ENCODE measurements at places on chromosomes 7 and 10.

GRCh38 chr7:95246831-95247370 is 77.4 kb downstream of the PON1 start:
- DNase-seq, result peak; percentile 44

GRCh38 chr10:36114141-36114540 is 472.0 kb upstream of the FZD8 start:
- DNase-seq, result no peak

DNA sequence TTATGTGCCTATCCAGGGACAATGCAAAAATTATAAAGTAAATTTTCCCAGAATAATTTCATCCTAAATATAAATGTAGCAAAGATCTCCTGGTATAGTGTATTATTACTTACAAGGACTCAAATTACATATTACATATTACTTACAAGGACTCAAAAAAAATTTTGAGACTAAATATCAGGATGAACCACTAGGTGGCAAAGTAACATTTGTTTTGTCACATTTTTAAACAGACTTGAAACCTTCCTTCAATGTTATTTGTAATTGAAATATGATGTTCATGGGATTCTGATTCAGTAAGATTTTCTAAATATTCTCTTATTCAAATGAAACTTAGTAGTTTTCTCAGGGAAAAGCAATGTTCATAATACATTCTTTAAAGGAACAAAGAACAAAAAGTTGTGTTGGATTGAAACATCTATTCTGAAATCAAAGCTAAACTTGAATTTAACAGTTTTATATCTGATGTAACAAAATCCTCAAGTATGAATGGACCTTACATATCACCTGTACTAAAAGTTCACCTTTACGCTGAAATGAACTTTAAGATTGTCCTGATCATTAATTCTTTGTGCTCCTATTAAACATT is 74.3 kb upstream of the GNAI1 start:
- DNase-seq, result peak; percentile 45

- no peak for DNase-seq
Observed at GRCh38 chr7:132581431-132581830, 5.2 kb upstream of the PLXNA4 start.

DNA sequence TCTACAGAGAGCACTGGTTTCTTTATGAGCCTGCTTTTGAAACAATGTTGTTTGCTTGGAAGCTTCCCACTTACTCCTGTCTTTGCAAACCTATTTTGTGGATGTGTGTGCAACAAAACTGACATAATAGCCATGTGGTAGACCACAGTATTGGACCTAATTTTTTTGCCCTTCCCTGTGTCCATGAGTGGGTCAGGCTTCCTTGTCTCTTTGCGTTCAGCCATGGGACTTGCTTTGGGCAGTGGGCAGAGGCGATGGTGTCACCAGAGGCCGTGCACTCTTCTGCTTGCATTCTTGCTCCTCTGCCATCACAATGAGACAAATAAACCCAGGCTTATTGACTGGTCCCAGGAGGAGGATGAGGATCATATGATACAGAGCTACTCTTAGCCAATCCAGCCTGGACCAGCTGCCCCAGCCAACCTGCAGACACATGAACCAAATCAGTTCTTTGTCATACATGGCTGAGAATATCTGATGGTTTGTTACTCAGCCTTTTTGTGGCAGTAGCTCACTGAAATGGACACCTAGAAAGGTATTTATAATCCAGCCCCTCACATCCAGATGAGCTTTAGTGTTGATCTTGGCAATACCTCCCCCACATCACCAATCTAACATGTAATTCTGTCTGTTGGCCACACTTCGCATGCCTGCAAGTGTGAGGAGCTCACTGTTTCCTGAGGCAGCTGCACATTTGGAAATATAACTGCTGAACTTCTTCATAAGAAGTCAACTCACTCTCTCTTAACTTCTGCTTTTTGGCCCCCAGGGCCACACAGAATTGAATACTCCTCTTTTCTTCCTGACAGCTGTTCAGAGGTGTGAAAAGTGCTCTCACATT is 427.8 kb upstream of the ZMIZ1 start:
- DNase-seq, result no peak

DNA sequence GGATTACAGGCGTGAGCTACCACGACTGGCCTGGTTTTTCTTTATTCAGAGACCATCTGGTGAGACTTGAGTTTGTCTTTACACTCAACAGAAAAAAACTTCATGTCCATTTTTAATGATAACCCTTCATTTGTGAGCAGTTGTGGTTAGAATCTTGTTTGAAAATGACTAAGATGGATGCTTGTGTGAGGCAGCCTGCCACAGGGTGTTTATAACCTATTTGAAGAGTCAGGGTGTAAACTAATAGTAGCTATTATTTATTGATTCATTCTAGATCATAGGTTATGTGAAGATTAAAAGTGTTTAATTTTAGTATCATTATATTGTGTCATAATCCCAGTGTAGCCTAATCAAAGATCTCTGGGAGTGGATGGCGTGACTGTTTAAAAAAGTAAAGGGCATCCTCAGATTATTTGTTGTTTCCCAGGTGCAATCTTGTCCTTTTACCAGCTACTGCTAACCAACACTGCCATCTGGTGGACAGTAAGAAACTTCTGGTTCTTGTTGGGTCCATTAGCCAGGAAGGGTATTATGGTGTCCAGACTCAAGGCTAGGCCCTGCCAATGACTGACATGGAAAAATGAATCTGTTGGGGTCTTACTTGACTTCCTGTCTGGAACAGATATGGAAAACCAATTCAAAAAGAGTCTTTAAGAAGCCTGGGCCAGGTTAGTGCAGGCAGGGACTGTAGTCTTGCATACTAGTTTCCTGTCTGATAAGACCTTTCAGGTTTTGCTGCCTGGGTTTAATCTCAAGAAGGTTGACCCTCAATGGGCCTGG is 24.9 kb downstream of the NRBF2 start:
- DNase-seq, result peak; percentile 71

DNA sequence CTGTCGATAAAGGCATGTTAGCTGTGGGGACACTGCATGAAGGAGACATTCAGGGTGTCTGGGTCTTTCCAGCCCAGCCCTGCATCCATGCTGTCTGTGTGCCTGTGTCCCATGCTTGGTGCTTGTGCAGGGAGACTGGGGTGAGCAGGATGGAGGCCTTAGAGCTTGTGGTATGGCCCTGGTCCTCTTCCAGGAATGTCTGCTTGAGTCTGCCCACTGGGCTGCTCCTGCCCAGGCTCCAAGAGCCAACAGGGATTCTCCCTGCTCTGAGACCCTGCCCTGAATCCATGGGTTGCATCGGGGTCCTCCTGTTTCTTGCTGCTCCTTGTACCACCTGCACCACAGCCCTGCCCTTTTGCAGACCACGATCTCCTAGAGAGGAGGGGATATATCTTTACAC is 31.4 kb upstream of the ARHGAP22 start:
- DNase-seq, result no peak

GRCh38 chr10:63206576-63206975 is 73.4 kb downstream of the NRBF2 start:
- no peak for DNase-seq

DNA sequence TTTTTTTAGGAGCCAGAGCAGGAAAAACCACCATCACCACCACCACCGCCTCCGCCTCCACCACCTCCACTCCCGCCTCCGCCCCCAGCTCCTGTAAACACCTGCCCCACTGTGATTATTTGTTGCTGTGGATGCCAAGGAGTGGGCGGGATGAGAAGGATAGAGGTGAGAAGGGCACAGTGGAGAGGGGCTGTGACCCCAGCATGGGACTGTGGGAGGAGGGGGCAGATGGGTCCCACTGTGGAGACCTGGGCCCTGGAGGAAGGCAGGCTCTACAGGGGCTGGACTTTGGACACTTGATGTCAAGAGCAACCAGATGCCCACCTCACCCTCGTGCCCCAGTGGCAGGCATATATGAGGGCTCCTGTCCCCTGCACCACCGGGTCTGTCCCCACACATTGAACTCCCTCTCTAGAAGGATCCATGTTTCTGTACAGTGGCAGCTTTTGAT is 24.7 kb downstream of the ANTXRL start:
- no peak for DNase-seq

DNA sequence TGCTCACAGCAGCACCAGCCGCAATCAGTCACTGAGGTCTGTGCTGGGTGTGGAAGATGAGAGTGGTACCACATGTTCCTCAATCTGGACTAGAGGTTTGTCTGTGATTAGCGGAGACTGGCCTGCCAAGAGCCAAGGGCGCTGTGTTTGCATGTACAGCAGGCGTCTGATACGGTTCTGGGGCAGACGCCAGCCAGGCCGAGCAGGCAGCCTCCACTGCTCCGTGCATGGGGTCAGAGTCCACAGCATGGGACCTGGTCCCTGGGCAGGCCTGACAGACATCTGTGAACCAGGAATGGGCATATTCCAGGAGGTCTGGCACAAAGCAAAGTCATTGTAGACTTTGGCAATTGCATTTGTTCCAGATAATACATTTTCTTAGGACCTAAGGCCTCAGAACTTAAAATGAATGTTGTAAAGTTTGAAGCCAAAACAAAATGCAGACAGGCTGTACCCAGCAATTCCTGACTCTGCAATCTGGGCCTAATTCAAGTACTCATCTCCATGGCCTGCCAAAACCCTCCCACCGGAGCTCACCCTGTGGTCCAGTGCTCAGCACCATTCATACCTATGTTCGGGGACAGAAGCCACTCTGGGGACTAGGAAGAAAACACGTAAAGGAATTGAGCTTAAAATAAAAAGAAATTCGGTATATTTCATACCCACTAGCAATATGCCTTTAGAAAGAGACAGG is 50.0 kb upstream of the FAM20C start:
- DNase-seq, result no peak

GRCh38 chr10:75401569-75402485 is at the start of gene ZNF503:
Gene ZNF503, minus strand, starts transcription at chr10:75401764. Its CDS starts 345 bp downstream, at chr10:75401419.
- peak; percentile 48 for DNase-seq

GRCh38 chr7:34544621-34545020 is 113.4 kb upstream of the NPSR1 start:
- DNase-seq, result no peak

GRCh38 chr10:28317760-28318159 is 14.9 kb upstream of the MPP7 start:
- DNase-seq, result no peak

DNA sequence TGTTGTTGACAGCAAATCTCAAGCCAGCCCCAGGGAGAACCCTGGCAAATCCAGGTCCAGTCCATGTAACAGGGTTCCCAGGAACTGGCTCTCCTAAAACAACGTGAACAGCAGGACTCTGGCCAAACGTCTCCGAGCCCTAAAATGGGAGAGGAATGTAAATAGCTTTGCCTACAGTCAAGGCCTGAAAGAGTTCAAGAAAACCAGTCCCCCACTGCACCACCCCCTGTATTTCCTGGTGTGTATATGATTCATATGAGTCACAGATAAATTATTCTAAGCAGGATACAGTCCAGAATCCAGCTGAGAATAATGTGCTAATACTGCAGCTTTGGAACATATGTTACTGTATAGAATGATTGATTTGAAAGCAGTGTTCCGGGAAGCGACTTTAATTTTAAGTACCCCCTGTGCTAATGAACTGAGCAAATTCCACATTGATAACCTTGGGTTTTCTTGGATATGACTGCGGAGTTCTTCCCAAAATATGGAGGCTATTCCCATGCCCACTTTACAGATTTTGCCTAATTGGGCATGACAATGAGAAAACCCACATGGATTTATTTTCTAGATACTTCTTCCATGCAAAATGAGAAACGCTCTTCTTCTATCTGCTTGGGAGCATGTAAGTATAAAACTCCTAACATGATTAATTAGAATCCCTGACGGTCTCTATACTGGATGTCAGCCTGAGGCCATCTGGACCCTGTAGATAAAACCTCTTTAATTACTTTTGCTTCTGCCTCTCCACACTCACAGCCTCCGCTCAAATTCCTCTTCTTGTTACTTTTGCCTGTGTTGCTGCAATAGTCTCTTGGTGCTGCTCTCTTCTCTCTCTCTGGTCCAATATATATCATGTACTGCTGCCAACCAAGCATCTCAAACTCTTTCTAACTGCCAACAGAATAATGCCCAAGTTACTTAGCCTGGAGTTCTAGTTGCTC is 50.2 kb downstream of the LAMB4 start:
- DNase-seq, result no peak

DNA sequence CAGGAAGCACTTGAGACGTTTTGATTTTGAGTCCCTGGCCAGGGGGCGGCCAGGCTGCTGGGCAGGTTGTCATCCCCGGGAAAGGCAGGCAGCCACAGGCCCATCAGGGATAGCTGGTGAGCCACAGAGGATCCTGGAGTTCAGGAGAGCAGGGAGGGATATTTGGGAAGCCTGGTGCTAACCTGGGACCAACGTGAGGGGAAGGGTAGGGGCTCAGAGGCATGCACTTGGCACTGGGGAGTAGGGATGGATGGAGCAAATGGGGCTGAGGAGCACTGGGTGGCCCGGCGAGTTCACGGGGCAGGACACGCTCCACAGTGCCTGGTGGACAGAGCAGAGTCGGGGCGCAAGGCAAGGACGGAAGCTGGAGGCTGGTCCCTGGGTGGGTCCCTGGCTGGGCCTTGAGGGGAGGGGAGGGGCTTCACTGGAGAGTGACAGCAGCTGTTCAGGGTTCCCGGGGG is 30.2 kb downstream of the LRRC27 start:
- DNase-seq, result no peak

GRCh38 chr7:155868955-155869783 is 56.9 kb upstream of the SHH start:
- no peak for DNase-seq

DNA sequence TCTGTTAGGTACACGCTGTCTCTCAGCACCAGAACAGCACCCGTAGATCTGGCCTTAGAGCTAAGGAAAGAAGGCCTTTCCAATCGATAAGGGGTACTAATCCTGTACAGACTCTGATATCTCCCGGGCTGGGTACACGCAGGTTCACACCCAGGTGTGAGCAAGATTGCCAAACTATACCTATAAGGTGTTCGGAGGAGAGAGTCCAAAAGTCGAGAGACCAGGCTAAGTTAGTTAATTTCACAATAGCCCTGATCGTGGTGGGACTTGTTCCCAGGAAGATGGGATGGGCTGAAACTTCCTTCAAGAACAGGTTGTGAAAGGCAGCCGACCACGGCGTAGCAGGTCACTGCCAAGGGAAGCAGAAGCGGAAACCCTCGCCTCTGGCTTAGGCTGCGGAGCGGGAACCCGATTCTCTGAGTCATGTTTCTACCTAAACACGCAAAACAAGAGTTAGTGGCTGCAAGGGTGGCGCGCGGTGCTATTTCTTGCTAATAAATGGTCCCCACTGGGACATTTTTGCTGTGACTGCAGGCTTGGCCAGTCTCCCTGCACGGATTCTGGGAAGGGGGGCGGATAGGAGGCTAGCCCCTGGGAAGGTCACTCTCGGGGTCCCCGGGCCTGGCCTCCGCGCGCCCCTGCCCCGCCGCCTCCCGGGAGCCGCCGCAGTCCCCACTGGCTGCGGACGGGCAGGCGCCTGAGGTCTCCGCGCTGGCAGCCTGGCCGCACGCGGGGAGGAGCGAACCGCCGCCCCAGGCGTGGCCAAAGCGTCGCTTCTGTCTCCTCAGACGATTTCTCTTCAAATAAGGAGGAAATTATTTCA is 75.4 kb upstream of the PDSS1 start:
- no peak for DNase-seq

GRCh38 chr7:71976645-71977044 is 435.5 kb downstream of the CALN1 start:
- DNase-seq, result no peak
